ENCODE measurements at places on chromosomes 3 and 15.

DNA sequence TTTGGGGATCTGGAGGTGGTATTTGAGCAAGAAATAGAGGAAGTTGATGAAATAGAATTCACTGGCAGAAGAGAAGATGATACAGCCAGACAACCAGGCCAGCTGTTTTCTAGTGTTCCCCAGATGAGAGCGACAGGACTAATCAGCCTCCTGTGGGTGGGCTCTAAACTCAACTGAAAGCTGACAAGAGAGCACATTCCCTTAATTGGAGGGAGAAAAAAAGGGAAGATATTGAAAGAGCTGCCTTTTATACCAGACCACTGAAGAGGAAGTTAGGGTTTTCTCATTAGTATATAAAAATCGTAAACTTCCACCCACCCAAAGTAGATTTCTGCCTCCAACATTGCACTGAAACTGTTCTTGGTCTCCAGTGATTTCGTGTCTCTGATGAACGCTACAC, 6.5 kb upstream of the TM4SF19 start:
- no peak for DNase-seq

DNA sequence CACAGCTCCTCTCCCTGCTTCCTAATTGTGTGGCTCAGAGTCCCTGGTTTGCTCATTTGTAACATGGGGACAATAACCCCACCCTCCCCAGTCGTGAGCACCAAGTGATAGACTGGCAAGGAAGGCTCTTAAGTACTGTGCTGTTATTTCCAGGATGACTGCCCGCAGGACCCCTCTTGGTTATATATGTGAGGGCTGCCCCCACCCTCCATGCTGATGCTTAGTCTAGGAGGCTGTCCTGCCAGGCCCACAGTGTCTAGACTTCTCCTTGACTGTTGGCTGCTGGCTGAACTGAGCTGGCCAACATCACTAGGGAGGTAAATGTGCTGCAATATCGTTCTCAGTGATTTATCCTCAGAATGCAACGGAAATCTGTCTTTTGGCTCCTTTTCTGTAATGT, 45.1 kb downstream of the RAB11A start:
- no peak for DNase-seq

GRCh38 chr3:165669967-165670366, 167.3 kb downstream of the BCHE start:
- no peak for DNase-seq

DNA sequence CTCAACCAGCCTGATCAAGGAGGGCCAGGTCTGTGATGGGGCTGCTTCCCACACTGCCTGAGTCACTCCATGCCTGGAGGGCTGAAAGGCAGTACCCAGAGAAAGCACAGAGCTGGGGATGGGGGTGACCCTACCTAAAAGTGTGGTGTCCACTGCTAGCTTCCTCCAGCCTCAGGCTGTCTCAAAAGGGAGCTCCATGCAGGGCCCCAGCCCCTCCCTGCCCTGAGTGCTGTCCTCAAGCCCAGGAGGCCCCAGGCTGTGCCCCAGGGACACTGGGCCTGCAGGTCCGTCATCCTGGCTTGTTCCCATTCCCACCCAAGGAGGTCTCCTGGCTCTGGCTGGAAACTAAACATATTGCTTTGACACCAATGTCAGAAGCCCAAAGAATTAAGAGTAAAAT, 56.8 kb downstream of the ZNF445 start:
- DNase-seq = no peak

DNA sequence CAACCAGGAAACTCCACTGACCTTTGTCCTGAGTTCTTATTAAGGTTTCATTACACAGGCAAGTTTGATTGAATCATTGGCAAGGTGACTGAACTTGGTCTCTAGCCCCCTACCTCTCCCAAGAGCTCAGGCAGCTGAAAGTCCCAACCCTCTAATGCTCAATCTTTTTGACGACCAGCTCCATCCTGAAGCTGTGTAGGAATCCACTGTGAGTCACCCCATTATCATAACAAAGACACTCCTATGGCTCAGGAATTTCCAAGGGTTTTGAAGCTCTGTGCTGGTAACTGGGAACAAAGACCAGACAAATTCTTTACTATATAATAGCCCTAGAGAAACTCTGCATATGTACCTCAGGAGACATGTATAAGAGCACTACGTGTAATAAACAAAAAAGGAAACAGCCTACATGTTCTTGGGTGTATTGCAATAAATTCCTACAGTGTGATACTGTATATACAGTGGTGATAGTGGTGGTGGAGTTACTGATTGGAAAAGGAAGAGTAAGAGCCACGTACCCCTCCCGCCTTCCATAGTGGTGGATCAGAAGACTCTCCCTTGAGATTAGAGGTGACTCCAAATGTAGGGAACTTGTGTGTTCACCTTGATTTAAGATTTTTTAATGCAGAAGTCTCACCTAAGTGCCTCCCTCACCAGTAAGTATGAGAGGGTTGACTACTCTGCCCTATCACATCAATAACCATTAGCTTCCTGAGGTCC, 116.6 kb downstream of the ST8SIA2 start:
- no peak for DNase-seq

DNA sequence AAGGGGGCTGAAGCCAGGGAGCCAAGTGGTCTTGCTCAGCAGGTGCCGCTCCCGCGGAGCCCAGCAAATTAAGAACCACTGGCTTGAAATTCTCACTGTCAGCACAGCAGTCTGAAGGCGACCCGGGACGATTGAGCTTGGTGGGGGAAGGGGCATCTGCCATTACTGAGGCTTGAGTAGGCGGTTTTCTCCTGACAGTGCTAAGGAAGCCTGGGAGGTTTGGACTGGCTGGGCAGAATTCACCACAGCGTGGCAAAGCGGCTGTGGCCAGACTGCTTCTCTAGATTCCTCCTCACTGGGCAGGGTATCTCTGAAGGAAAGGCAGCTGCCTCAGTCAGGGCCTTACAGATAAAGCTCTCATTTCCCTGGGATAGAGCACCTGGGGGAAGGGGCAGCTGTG, 57.0 kb upstream of the GPR149 start:
- DNase-seq = no peak

DNA sequence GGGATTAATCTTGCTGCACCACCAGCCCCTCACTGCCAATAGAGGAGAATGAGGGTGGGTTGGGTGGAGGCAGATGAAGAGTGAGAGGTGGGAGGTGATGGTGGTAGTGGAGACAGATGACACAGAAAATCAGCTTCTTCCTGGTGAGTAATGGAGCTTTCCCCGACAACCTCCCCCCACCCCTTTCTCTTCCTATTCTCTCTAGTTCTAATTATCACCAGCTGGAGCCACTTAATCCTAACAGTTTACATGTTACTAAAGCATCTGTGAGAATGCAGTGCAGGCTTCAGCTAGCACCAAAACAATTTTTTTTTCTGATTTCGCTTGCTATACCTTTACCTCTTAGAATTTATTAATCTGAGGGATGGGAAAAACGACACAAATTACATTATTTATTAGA, 116.1 kb upstream of the DNAJC19 start:
- DNase-seq = no peak

DNA sequence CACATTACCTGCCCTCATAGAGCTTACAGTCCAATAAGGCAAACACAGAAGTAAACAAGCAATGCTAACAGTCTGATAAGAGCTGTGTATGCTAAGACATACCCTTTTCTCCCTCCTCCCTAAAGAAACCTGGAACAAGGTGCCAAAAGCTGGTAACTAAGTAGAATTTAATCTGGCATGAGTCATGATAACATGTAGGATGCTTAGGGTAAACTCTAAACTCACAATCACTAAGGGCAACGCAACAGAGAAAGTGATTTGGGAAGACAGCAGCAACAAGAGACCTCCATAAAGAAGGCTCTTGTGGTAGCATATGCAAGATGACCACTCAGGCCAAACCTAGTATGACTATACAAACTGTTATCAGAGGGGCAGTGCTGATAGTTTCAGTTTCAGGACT, 55.5 kb downstream of the MYO1E start:
- DNase-seq = no peak

GRCh38 chr3:106381939-106382335, 513.1 kb upstream of the CBLB start:
- DNase-seq = no peak

GRCh38 chr3:66227915-66228314, 7.1 kb downstream of the SLC25A26 start:
- no peak for DNase-seq

DNA sequence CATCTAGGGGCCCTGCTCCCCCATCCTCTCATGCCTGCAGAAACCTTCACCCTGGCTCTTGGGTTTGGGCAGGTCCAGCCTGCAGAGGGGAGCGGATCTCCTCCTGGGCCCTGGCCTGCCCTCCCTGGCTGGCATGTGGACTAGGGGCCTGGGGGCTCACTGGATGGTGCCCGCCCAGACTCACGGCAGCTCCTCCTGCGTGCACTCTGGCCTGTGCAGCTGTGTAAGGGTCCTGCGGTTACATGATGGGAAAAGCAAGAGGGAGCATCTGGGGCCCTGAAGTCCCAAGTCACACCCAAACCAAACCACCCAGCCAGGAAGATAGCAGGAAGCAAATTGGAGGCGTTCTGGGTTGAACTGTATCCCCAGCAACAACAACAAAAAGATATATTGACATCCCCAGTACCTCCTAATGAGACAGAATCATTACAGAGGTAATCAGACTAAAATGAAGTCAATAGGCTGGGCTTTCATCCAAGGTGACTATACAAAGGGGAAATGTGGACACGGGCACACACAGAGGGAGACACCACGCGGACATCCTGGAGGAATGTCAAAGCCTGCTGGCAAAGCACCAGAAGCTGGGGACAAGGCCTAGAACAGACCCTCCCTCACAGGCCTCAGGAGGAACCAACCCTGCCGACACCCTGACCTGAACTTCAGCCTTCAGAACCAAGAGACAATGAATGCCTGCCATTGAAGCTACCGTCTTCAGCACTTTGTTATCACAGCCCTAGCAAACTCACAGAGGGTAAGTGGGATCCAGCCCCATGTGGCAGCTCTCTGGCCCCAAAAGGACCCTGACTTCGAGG, 10.4 kb upstream of the CLK3 start:
- DNase-seq = peak; percentile 40

DNA sequence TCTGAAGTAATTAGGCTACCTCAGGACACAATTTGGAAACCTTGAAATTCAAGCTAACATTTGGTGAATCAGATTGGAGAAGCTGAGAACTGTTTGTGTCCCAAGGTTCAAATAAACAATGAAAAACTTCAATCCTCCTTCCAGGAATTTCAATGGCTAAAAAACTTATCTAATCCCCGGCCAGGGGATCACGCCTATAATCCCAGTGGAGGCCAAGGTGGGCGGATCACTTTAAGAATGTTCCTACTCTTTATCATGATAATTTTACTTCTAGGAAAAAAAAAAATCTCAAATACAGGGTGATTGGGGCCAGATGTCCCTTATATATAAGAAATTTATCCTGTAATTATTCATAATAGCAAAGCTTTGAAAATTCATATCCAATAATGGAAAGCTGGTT, 139.0 kb downstream of the CPNE4 start:
- no peak for DNase-seq

GRCh38 chr15:98610991-98611390, 37.3 kb upstream of the IGF1R start:
- DNase-seq = no peak

DNA sequence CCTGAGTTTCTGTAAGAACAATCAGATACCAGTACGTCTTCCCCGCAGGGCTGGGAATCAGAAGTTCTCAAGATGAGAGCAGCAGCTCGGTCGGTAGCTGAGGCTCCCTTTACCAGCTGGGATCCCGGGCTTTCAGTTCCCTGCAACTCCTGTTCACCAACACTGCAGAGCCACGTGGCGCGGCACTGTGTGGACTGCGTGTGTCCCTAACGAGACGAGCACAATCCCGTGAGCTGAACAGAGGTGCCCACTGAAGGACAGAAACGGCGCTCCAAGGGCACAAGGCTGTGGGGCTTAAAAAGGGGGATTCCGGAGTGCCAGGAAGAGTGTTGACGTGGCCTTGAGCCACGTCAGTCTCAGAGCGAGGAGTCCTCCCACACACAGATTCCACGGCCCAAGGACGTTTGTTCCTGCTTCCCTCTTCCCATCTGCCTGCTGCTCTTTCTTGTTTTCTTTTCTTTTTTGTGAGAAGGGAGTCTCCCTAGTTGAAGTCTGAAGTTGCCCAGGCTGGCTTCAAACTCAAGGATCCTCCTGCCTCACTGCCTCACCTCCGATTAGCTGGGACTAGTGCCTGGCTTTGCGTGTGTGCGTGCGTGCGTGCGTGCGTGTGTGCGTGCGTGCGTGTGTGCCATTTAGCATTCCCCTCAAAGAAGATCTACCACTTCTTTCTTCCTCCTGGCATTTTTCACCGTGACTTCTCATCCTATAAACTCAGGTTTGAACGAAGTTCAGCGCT, 37.1 kb upstream of the RPL35A start:
- no peak for DNase-seq

DNA sequence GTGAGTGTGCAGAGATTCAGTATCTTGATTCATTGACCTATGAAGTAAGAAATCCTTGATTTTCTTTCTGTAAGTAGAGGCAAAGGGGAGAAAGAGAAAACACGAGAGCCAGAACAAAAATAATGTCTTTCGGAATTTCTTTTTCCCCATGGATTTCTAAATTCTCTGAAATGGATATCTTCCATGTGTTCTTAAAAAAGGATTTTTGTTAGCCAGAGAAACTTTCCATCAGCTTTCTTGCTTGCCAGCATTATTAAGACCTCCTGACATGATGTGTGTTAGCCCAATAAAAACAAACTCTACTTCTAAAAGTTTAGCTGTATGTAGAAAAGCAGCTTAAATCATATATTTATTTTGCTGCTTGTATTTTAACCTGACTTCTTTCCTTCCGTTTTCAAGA, 122.3 kb upstream of the AADACL2 start:
- DNase-seq = no peak

GRCh38 chr3:54251705-54252104, 129.4 kb downstream of the CACNA2D3 start:
- DNase-seq = no peak

GRCh38 chr3:168622795-168623194, 527.1 kb upstream of the GOLIM4 start:
- DNase-seq = no peak

GRCh38 chr3:13677272-13677671, 128.3 kb downstream of the FBLN2 start:
- no peak for DNase-seq

DNA sequence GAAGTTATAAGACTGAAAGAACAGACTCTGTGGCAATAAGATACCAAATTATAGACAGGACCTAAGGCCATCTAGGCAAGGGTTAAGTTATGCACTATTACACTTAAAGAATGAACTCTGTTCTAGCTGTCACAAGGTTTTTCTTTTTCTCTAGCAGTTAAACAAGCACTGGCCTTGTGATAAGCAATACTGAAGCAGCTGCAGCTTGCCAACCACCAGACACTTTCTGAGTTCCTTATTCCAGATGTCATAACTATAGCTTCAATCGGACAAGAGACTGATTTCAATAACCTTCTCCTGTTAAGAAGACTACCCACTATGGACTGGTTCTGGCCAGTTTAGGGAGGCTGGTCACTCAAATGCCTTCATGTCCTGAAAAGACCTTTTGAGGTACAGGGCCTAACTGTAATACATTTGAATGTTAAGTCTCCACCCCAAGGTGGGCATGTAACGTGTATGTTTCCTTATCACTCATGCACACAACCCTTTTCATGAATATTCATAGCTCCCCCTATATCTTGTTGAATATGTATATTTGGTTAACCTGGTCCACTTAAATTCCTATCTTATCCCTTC, 85.8 kb downstream of the CFAP20DC start:
- no peak for DNase-seq

Data from NCI-H748 treated with DMSO at 0.1 percent for 48 hours (cell line).